ENCODE measurements at places on chromosomes 1 and 21. TPM values are rescaled to one million over a fixed set of nuclear protein-coding genes. Genes with fewer than 3 reads are reported as not detected.

GRCh38 chr1:51997974-51998382 lies 7.5 kb upstream of the RAB3B start:
- DNase-seq, result no peak

DNA sequence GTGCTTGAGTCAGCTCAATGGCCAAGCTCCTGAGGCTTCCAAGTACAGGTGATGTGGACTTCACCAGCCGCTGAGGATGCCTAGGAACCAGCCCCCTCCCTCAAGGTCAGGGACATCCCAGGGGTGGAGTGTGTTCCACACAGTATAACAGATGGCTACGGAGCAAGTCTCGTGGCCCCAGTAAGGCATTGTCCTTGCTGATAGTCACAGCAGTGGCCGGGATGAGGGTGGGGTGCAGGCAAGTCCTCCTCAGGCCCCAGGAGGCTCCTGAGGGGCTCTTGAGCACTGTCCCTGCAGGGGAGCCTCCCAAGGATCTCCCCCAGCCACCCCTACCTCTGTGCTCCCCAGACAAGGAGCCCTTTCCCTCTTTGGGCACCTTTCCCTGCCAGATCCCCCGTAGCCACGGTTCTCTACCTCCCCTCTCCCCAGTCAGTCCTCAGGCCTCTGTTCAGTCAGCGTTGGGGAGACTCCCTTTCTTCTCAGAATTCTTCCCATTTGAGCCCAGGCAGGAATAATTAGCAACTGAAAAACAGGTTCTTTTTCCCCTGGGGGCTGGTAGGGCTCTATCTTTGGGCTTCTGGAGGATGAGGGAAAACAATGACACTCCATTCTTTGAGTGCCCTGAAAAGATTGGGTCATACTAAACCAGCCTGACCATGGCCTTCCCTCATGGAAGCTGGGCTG lies 7.1 kb upstream of the THEM5 start:
- no peak for DNase-seq

GRCh38 chr1:14755518-14756252 lies 157.2 kb downstream of the KAZN start:
- no peak for DNase-seq

DNA sequence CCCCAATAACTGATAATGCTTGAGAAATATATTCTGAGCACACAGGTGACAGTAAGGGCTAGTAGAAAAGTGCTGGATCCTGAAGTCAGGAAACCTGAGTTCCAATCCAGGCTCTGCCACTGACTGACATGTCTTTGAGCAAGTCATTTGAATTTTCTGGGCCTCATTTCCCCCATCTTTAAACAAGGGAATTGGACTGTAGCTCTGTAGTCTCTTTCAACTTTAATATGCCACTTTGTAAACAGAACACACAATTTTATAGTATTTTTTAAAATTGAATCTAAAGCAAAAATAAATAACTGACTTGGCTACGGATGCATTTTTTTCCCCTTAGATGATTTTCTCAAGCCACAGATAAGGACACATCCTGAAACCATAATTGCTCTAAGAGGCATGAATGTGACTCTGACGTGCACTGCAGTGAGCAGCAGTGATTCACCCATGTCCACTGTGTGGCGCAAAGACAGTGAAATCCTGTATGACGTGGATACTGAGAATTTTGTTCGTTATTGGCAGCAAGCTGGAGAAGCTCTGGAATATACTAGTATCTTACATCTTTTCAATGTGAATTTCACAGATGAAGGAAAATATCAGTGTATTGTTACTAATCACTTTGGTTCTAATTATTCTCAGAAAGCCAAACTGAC lies 37.0 kb downstream of the LRIG2 start:
- DNase-seq, result no peak

Gene CFHR5
- total RNA-seq, result not detected
